ENCODE measurements at places on chromosomes 3 and 15.

- DNase-seq = no peak
These were observed 101.7 kb downstream of the MEGF11 start for GRCh38 chr15:66151809-66152208.

DNA sequence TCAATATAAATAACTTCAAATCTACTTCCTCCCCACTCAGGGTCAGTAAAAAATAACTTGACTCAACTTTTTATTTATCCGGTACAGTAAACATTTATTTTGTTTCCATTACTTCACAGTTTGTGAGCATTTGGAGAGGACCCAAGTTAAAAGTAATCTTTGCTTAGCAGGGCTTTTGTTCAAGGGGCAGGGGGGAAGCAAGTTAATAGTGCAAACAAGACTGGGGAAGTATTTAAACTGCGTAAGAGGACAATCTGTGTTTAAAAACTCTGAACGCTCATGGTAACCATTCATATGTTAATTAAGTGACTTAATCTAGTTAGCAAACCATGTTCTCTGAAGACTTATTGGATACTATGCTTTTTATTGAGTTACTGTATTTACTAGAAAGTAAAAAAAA is 346.2 kb downstream of the SLC9A9 start:
- DNase-seq = no peak

DNA sequence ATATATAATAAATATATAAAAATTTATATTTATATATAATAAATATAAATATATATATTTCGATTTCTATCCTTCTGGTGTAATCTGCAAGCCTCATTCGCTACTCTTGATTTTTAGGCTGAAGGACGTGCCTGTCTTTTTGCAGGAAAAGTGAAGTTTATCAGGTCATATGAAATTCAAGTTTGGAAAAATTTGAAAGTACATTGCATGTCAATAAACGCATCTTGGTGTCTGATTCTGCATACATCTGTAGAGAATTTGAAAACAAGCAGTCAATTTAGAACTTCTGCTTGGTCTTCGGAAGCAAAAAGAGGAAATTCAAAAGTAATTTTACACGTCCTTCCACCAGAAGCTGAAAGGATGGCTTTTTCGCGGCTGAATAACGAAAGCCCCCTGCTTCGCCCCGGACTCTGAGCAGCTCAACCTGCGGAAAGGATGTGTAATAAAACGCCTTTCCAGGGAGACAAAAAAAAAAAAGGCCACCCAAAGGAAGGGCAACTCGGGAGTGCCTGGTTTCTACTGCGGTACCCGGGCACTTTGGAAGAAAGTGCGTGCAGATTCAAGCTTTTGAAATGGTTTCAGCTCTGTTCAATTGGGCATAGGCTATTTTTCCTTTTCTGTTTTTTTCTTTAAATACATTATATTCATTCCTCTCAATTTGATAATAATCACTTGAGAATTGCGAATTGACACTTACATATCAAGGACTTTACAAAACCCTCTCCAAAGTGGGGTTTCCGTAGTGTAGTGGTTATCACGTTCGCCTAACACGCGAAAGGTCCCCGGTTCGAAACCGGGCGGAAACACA is 1.5 kb upstream of the MYNN start:
- no peak for DNase-seq

DNA sequence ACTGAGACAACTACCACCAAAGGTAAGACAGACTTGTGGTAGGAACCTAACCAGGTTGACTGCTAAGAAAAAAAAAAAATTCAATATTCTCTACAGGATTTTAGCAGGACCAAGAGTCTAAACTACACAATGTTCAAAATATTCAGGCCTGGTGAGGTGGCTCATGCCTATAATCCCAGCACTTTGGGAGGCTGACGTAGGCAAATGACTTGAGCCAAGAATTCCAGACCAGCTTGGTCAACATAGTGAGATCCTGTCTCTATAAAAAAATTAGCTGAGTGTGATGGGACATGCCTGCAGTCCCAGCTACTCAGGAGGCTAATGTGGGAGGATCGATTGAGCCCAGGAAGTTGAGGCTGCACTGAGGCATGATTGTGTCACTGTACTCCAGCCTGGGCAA is 341.6 kb upstream of the WNT5A start:
- no peak for DNase-seq

GRCh38 chr15:71048913-71049675 is 66.2 kb upstream of the THSD4 start:
- DNase-seq = peak; percentile 96

DNA sequence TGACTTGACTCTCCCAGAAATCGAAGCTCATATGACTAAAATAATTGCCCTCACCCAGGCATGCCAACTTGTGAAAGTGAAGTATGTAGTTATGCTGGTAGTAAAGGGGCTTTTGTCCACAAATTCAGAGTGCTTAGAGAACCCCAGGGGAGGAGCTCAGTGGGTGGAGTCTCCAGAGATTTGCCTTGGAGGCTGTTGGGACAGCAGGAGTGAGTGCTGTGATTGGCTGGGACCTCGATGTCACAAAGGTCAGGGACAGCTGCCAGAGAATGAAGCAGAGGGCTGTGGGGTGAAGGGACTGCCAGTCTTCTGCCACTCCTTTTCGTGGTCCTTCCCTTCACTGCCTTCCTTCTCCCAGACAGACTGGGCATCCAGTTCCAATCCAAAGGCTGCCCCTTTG is 49.8 kb downstream of the ZNF445 start:
- no peak for DNase-seq

GRCh38 chr15:33136353-33136752 is 58.2 kb downstream of the FMN1 start:
- no peak for DNase-seq

DNA sequence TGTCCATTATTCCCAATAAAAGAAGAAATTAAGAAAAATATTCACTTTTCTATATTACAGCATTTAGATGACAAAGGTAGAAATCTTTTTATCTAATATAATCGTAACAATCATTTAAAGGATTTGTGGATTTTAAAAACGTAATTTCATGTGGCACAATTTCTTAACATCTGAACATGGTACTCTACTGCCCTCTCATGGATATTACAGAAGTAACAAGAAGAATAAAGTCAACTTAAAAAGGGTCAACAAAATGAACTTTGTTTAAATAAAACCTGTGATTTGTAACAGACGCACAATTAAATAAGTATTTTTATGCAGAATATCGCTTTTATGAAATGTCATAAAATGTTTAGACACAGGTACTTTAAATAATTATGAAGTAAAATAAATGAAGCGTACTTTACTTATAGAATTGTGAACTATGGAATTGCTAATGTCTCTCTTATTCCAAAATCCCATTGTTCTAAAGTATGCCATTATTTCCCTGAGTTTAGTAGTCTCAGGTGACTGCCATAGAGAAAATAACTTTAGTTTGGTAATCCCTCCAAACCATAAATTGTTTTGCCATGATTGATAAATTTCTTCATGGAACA is 366.8 kb upstream of the ZNF385D start:
- DNase-seq = peak; percentile 25

DNA sequence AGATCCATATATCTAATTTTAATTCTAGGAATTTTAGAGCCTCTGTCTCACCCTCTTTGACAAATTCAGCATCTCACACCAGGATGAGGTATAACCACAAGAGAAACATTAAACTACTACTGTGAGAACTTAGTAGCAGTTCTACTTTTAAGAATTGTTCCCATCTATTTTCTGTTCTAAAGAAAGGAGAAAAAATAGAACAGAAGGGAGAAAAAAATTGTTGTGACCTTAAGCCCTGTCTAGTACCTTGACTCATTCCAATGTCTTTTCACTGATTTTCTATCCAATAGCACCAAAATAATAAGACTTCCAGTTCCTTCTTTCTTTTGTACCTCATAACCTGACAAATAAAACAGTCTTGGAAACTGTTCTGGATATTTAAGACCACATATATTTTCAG is 37.0 kb downstream of the FRMD5 start:
- DNase-seq = no peak

DNA sequence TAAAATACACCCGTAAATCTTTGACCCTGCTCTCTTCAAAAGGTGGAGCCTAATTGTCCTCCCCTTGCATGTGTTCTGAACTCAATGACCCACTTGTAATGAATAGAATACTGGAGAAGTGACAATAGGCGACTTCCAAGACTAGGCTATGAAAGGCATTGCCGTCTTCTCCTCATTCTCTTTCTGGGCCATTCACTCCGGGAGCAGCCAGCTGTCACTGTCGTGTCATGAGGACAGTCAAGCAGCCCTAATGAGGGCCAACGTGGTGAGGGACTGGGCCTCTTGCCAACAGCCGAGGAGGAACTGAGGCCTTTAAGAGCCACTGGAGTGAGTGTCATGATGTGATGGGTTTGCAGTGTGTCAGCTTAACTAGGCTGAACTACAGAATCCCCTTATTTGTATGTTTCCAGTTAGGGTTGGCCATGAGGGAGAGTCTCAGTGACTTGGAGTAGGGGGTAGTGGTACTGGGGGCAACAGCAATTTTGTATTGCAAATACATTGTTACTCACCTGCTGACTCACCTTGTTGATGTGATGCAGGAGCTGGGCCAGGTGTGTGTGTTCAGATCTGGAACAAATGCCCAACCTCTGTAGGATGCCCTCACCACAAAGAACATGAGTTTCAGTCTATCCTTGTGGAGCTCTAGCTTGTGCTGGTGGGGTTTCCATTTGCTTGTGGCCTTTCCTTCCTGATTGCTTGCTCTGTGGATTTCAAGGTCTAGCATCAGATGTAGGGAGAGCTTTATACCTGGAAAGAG is 188.5 kb upstream of the PROK2 start:
- DNase-seq = no peak

GRCh38 chr15:98121957-98122356 is 161.5 kb downstream of the ARRDC4 start:
- DNase-seq = no peak

- DNase-seq = no peak
These were observed 120.6 kb downstream of the CD47 start for GRCh38 chr3:107969994-107970819.

DNA sequence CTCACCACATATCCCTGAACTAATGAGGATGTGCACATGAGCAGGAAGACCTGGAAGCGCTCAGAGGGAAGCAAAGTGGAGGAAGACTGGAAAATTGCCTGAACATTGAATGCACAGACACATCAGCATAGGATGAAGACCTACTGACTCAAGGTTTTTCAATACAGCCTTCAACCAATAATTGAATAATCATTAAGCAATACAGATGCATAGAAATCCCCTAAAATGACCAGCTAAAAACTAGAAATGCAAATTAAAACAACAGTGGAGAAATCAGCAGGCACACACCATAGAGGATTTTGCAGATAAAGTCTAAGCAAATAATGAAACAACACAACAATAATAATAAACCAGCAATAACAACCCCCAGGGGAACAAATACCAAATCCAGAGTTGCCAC is 80.4 kb downstream of the CEP152 start:
- no peak for DNase-seq

Measured in fibroblast of skin of left quadriceps (primary cell).